ENCODE measurements at places on chromosomes 5 and 9. TPM values are rescaled to one million over a fixed set of nuclear protein-coding genes. Genes with fewer than 3 reads are reported as not detected.

- no peak overlapping the region for H3K4me3 ChIP-seq
- no peaks in the 10 kb centered on the region for H3K36me3 ChIP-seq
- no peaks in the 10 kb centered on the region for H3K27me3 ChIP-seq
- H3K27ac ChIP-seq, result no peak overlapping the region
Measured at GRCh38 chr9:27204578-27204977, 92.4 kb downstream of the EQTN start.

DNA sequence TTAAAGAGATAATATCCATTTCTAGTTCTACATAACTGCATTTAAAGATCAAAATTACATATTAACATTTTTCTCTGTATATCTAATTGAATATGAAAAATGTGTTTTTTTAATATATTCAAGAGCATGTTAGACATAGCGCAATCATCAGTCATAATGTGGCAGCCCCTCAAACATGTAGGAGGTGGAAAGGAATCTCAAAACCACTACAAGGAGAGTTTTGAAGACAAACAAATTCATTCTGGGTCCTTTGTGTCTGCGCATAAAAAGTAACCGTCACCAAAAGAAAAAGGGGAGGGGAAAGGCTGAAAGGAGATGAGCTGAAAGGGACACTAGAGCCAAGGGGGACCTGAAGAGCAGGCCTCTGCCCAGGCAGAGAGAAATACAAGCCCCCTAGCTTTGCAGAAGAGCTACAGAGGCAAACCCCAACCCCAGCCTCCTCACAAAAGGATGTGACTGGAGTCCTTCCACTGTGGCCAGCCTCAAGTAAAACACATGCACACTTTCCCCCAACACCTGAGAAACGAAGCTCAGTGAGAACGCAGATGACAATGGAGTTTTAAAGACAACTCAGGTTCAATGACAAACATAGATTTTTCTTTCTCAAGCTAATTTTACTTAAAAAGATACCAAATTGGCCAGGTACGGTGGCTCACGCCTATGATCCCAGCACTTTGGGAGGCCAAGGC, 62.0 kb downstream of the MAPKAP1 start:
- DNase-seq, result no peak
- H3K27ac ChIP-seq, result no peak overlapping the region
- no peak overlapping the region for H3K4me3 ChIP-seq
- peaks cover 18% of the 10 kb centered on the region for H3K4me1 ChIP-seq
- no peaks in the 10 kb centered on the region for H3K27me3 ChIP-seq

GRCh38 chr5:28397502-28397941, 1359.1 kb upstream of the CDH9 start:
- no peak overlapping the region for H3K4me3 ChIP-seq
- no peaks in the 10 kb centered on the region for H3K36me3 ChIP-seq
- DNase-seq, result no peak
- H3K27ac ChIP-seq, result no peak overlapping the region
- no peaks in the 10 kb centered on the region for H3K4me1 ChIP-seq

DNA sequence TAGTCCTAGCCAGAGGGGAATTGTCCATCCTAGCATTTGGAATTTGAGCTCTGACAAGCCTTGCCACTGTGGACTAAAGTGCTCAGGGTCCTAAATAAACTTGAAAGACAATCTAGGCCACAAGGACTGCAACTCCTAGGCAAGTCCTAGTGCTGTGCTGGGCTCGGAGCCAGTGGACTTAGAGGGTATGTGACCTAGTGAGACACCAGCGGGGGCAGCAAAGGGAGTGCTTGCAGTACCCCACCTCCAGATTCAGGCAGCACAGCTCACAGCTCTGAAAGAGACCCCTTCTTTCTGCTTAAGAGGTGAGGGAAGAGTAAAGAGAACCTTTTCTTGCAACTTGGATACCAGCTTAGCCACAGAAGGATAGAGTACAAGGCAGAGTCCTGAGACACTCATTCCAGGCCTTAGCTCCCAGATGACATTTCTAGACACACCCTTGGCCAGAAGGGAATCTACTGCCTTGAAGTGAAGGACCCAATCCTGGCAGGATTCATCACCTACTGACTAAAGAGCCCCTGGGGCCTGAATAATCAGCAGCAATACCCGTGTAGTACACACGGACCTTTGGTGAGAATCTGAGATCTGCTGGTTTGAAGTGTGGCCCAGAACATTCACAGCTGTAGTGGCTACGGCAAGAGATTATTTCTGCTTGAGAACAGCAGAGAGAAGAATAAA, 164.6 kb downstream of the CCDC171 start:
- no peak overlapping the region for H3K4me3 ChIP-seq
- no peaks in the 10 kb centered on the region for H3K4me1 ChIP-seq
- H3K36me3 ChIP-seq, result no peaks in the 10 kb centered on the region
- no peaks in the 10 kb centered on the region for H3K27me3 ChIP-seq

- H3K27me3 ChIP-seq, result no peaks in the 10 kb centered on the region
- no peak overlapping the region for H3K4me3 ChIP-seq
- H3K4me1 ChIP-seq, result no peaks in the 10 kb centered on the region
- no peak for DNase-seq
- H3K36me3 ChIP-seq, result no peaks in the 10 kb centered on the region
Measured at GRCh38 chr5:170478306-170478705, 25.5 kb upstream of the KCNIP1 start.

- H3K4me1 ChIP-seq, result no peaks in the 10 kb centered on the region
- DNase-seq, result no peak
- H3K36me3 ChIP-seq, result peaks cover 69% of the 10 kb centered on the region
Measured at GRCh38 chr9:131467214-131467935, 35.3 kb upstream of the POMT1 start.

- no peak overlapping the region for H3K27ac ChIP-seq
- H3K27me3 ChIP-seq, result no peaks in the 10 kb centered on the region
- H3K4me1 ChIP-seq, result no peaks in the 10 kb centered on the region
- no peak for DNase-seq
- no peaks in the 10 kb centered on the region for H3K36me3 ChIP-seq
Measured at GRCh38 chr5:126395198-126395597, 28.0 kb upstream of the GRAMD2B start.

- H3K36me3 ChIP-seq, result no peaks in the 10 kb centered on the region
- H3K27ac ChIP-seq, result no peak overlapping the region
- no peaks in the 10 kb centered on the region for H3K27me3 ChIP-seq
- no peak overlapping the region for H3K4me3 ChIP-seq
Measured at GRCh38 chr9:16138561-16139491, 586.0 kb downstream of the CCDC171 start.

Gene ACER2
- 2.7 TPM for total RNA-seq

Gene ZNF608
- total RNA-seq, result not detected

All from CD8-positive, alpha-beta memory T cell (primary cell).